ENCODE measurements at places on chromosomes 4 and X.

GRCh38 chr4:47499700-47500099 is 14.6 kb downstream of the ATP10D start:
- no peak for DNase-seq

GRCh38 chr4:104500442-104500841 is 5.7 kb upstream of the CXXC4 start:
- no peak for DNase-seq

DNA sequence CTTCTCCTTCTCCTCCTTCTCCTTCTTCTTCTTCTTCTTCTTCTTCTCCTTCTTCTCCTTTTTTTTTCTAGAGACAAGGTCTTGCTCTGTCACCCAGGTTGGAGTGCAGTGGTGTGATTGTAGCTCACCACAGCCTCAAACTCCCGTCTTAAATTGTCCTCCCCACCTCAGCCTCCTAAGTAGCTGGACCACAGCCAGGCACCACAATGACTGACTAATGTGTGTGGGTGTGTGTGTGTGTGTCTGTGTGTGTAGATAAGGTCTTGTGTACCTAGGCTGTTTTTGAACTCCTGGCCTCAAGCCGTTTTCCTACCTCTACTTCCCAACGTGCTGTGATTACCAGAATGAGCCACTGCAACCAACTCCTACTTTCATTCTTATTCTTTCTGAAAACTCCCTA is 390.9 kb downstream of the ADAM29 start:
- DNase-seq: no peak

DNA sequence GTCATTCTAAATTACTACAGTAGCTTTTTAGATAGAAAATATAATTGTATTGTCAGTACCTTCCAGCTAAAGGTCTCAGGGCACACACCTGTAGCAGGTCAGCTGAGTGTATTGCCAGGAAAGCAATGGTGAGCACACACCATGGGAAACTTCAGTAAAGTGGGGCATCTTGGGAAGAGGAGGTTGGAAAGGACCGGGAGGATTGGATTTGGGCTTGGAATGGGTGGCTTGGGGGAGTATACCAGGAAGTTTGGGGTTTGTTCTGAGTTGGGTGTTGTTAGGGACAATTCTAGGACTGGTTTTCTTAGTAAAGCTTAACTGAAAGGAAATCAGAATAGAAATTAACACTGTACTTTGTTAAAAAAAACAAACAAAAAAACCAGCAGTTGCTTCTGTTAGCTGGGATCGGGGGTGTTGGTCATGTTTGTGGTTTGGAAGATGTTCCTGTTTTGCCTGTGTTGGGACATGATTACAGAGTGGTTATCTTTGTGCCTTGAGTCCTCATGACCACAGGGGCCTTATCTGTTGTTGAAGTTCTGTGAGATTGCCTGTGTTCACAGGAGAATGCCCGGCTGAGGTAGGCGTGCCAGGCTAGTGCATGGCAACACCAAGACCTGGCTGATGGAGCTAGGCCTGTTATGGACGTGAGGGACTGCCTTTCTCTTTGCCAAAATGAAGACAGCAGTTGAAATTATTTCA is 35.1 kb downstream of the PRIMPOL start:
- peak; percentile 5 for DNase-seq

All from CD4-positive, alpha-beta T cell treated with Interferon gamma for 1 hour (primary cell).